ENCODE measurements at places on chromosomes 5 and 9. TPM values are rescaled to one million over a fixed set of nuclear protein-coding genes. Genes with fewer than 3 reads are reported as not detected.

Gene EGFL7
- total RNA-seq, result 157 TPM

Gene MLANA
- not detected for total RNA-seq

Gene MSX2
- total RNA-seq, result not detected

Gene TAF11L5
- not detected for total RNA-seq

Gene CDC20B
- total RNA-seq, result not detected

Gene YTHDC2
- total RNA-seq, result 27.5 TPM

Gene SH2D3C
- total RNA-seq, result 33.6 TPM

Gene DDX4
- not detected for total RNA-seq

DNA sequence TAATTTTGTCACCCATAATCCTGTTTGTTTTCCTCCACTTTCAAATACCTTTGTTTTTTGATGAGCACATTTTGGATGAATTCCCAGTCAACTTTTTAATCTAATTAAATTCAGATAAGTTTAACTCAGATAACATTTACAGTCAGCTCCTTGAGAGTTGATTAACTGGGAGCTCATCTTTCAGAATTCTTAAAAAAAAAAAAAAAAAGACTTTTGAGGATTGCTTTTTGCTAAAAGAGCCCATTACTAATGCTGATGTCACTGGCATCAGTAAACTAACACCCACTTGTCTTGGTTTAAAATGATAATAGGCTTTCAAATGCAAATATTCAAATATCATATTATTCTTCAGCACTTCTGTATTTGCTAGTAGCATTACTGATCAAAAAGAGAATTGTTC lies 47.1 kb upstream of the NFIB start:
- no peak for DNase-seq

DNA sequence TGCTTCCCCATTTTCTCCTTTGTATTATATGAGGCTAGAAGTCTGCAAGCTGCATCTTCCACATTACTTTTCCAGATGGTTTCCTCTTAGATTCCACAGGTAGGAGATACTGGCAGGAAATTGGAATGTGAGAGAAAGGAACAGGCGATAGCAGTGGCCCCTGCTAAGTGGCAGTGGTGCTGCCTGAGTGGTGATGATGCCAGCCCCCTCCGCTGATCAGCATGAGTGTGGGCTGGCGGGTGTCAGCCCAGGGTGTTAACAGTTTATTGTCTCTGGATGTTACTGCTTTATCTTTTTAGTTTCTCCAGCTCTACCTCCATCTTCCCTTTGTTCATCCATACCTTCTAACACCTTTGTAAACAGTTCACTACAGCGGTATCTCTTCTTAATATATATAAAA lies 13.2 kb downstream of the PDE8B start:
- DNase-seq, result no peak

- DNase-seq, result no peak
Observed at GRCh38 chr5:5158472-5158895, 18.4 kb downstream of the ADAMTS16 start.

DNA sequence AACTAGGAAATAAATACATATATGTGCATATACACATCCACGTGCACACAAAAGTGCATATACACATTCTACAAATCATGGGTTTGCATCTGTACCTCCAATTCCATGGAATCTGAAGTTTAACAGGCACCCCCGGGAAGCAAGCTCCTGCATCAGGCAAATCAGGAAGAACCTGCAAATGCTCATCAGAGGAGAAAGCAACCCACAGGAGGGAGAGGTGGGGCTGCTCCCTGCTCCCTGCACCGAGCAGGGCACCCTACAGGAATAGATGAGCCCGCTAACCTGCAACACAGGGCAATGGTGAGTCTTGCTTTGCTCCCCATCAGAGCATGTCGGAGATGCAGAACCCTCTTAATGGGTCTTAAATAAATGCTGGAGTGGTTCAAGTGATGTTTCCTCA lies 151.3 kb downstream of the DAB2IP start:
- no peak for DNase-seq

- DNase-seq, result no peak
Observed at GRCh38 chr9:137357166-137357565, 55.1 kb upstream of the NRARP start.

GRCh38 chr5:172097356-172097755 lies 90.7 kb downstream of the STK10 start:
- DNase-seq, result no peak

GRCh38 chr9:125763394-125763801 lies 16.2 kb downstream of the PBX3 start:
- DNase-seq, result no peak

GRCh38 chr5:153624451-153624765 lies 133.9 kb downstream of the GRIA1 start:
- DNase-seq, result no peak

GRCh38 chr5:59293700-59294099 lies 599.8 kb downstream of the PDE4D start:
- no peak for DNase-seq

DNA sequence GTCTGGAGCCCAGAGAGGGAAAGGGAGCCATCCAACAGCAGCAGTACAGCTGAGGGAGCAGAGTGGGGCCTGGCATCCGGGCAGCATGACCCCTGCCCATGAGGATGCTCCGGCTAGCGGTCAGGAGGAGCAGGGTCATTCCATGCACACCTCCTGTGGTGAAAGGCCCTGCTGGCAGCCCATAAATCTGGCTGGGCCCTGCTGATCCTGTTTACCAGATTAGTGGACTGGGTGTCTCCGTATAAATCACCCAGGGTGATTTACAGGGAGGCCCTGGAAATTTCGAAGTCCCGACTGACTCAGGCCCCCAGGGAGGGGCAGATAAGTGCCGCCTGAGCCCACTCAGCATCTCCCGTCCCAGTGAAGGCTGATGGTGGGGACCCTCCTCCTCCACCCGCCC lies 117.6 kb upstream of the HAND1 start:
- DNase-seq, result no peak

DNA sequence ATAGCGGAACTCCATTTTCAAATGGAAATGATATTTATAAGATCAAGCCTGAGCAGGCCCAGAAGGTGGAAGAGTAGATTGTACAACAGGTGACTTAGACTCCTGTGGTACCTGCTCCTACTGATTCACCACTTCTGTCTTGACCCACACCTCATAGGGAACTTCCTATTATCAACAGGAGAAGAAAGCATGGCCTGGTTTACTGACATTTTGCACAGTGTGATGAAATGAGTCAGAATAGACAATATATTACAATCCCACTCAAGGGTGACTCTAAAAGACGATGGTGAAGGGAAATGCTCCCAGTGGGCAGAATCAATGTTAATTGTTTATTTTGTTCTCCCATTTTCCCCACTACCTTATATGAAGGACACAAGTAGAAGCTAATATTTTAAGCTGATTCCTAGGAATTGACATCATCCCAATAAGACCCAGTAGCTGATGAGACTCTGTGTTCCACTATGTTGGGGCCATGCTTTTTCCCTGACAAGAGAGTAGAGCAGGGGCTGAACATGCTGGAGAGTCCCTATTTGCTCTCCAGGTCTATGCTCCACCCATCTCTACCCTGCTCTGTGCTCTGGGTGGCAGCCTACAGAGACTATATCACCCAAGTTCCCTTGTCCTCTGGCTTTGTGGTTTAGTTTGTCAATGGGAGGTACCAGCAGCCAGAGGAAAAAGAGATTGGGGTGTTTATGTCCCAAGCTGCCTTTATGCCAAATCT lies 163.4 kb upstream of the FSTL4 start:
- no peak for DNase-seq

GRCh38 chr9:38215465-38215864 lies 146.4 kb upstream of the SHB start:
- DNase-seq, result no peak

DNA sequence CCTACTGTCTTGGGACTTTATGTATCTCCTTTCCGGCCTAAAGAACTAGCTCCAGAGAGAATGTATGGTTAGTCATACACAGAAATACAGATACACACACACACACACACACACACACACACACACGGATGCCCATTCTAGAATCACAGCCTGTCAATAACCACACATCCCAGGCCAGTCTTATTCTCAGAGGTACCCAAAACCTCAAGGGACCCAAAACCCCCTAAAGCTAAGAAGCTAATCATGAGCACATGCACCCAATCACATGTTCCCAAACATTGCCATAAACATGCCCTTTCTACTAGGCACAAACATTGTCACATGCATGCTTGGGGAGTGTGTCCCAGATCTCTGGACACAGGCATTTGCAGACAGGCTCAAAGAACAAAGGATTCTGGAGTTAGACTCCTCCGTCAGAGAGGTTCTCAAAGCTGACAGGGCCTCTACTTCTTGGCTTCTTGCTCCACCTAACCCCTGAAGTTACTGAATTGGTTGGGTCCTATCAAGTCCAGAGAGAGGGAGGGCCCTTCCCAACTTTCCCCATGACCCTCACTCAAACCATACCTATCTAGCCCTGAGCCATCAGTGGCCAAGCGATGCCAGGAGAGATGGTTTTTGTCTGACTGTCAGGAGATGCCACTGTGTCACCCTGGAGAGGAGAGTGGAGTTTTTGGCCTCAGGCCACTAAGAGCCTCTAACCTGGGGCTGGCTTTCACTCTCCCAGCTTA lies 78.7 kb downstream of the NRG2 start:
- DNase-seq, result no peak

GRCh38 chr9:99954819-99955218 lies 48.4 kb downstream of the STX17 start:
- no peak for DNase-seq

All from omental fat pad (tissue), 4 donors.